Activated CD4-positive, alpha-beta T cell treated with anti-CD3 and anti-CD28 coated beads for 36 hours (primary cell): ENCODE measurements at places on chromosomes 12 and 14. TPM values are rescaled to one million over a fixed set of nuclear protein-coding genes. Genes with fewer than 3 reads are reported as not detected.

GRCh38 chr12:101566318-101566717 lies 28.5 kb upstream of the MYBPC1 start:
- peak; percentile 47 for DNase-seq

- no peak for DNase-seq
Measured at GRCh38 chr12:120206228-120206627, 5.3 kb upstream of the RPLP0 start.

DNA sequence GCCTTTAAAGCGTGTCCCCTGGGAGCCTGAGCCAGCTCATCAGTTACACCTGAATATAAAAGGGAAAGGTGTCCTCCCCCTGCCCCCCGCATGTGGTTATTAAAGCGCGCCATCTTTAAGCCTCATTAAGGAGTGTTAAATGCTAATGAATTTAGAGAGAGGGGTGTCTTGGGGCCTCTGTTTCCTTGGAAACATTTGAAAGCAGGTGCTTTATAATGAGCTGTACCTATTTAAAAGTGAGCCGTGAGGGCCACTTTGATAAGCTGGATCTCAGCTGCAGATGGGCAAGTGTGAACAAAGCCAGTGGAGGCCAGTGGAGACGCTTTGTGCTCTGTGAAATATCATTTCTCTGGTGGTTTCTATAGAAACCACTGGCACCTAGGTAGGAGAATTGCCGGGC lies 84.0 kb downstream of the BEGAIN start:
- DNase-seq = no peak

DNA sequence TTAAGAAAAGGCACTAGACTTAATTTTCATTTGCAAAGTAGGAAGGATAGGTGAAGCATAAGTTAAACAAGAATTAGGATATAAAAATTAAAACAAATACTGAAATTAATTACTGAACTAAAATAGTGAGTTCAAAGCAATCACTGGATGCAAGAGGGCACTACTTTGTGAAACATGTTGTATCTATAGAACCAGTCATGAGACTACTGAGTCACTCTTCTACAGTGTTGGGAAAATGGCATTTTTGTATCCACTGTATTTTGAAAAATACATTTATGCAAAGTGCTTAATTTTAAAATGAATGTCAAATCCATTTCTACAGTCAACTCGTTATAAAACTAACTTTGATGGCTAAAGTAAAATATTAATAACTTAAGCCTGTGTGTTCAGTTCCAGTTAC lies 47.9 kb downstream of the SEL1L start:
- DNase-seq = no peak

- DNase-seq = no peak
Measured at GRCh38 chr12:27305673-27306456, 26.8 kb upstream of the BMAL2 start.

- no peak for DNase-seq
Measured at GRCh38 chr14:37900561-37900960, 305.1 kb downstream of the TTC6 start.

DNA sequence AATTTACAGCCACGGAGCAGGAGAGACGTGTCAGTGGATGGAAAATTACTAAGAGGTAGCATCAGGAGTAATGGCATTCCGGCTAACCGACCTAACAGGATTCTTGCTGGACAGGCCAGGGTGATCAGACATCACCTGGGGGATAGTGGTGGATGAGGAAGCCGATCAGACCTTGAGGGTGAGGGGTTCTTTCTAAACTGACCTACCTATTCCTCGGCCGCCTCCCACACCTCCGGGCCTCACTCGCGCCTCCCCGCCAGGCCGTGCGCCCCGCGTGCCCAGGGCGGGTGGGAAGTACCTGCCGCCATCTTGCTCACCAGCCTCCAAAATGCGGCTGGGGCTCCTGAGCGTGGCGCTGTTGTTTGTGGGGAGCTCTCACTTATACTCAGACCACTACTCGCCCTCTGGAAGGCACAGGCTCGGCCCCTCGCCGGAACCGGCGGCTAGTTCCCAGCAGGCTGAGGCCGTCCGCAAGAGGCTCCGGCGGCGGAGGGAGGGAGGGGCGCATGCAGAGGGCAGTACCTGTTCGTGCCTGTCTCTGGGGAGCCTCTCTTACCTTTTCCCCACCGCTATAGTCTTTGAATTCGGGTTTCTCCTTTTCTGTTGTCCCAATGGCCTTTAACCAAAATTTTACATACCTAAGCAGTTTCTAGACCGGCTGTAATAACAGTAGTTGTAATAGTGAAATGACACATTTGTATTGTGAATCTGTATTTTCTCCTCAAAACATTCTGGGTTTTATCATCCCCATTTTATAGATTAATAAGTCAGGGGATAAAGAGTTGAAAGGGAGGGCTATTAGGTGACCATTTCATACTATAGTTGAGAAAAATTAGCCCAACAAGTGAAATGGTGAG lies at the start of gene TMPRSS12:
Gene TMPRSS12, plus strand, starts transcription at position 290 of the 857 bp plus-strand sequence. Its CDS starts 39 bp downstream, at position 329.
- DNase-seq = peak; percentile 13

The AQP2 gene
- not detected for total RNA-seq

DNA sequence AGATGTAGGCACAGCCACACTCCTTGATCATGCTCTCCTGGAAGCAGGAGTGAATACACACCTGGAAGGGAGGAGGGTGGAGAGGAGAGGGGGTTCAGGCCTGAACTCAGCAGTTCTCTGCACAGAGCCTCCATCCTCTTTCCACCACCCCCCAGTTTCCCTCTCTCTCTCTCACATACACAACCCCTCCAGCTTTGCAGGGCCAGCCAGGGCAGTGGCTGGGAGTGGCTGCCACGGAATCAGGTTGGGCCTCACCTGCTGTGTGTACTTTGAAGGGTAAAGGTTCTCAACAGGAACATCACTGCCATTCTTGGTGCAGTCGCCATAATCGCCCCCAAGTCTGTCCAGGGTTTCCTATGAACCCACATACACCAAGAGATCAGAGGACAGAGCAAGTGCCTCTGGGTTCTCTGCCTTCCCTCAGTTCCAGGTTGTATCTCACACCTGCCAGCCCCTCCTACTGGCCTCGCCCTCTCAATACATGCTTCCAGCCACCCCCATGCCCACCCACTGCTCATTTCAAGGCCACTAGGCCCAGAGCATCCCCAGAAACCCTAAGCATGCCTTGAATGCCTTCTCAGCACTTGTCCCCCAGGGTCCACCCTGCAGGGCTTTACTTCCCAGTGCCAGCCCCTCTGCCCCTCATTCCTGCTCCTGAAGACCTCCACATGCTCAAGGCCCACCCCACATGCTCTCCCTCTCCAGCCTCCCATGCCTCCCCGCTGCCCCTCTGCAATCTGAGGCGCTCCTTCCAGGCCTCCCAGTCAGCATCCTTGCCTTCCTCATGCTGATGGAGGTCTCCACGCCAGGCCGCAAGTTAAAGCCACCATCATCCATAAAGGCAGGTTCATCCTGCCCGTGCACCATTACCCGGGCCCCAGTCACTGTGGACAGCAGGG lies 12.9 kb upstream of the TNFRSF1A start:
- DNase-seq = no peak

The DDIT3 gene
- total RNA-seq = 32.2 TPM

DNA sequence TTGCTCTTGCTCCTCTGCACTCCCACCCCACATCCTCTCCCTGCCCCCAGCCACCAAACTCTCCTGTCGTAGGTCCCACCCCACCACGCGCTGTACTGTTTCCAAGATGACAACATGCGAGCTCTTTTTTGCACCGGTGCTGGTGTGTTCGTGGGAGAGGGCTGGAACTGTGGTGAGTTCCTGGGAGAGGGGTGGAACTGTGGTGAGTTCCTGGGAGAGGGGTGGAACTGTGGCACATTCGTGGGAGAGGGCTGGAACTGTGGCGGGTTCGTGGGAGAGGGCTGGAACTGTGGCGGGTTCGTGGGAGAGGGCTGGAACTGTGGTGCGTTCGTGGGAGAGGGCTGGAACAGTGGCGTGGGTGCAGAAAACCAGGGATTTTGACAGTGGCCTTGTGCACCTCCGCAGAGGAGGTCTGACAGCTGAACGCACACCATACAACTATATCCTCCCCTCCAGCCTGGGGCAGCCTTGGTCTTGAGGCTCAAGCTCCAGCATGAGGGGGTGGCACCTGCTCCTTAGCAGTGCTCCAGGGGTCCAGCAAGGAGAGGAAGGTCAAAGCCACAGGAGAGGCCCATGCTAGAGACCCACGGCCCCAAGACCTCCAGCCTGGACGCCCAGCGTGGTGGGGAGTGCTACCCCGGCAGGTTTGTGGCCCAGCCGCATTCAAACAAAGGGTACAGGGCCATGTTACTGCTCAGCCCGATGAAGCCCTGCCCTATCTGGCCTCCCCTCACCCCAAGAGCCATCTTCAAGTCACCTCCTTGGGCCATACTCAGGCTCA lies 50.1 kb downstream of the ACTN1 start:
- peak; percentile 30 for DNase-seq

The BHLHE41 gene
- total RNA-seq = not detected

The TBX3 gene
- total RNA-seq = not detected

The RITA1 gene
- 23.4 TPM for total RNA-seq

DNA sequence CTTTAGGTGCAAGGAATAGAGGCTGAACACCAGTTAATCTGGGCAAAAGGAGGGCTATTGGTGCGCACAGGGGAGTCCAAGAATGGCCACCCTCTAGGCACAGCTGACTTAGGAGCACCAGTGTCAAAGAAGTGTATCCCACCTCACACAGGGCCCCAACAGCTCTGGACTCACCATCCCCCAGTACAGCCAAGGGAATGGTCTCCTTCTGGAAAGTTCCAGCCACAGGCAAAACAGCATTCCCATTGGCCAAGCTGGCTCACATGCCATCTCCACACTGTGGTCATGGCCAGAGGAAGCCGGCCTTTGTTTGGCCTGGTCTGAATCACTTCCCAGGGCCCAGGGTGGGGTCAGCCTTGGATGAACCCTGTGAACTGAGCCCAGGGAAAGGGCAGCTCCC lies 120.1 kb downstream of the DICER1 start:
- no peak for DNase-seq

- DNase-seq = no peak
Measured at GRCh38 chr12:79424109-79424721, 266.5 kb downstream of the PAWR start.

GRCh38 chr12:66500091-66500490 lies 178.8 kb downstream of the GRIP1 start:
- no peak for DNase-seq

The CDH24 gene
- total RNA-seq = 0.82 TPM

The GPR84 gene
- 0.98 TPM for total RNA-seq

DNA sequence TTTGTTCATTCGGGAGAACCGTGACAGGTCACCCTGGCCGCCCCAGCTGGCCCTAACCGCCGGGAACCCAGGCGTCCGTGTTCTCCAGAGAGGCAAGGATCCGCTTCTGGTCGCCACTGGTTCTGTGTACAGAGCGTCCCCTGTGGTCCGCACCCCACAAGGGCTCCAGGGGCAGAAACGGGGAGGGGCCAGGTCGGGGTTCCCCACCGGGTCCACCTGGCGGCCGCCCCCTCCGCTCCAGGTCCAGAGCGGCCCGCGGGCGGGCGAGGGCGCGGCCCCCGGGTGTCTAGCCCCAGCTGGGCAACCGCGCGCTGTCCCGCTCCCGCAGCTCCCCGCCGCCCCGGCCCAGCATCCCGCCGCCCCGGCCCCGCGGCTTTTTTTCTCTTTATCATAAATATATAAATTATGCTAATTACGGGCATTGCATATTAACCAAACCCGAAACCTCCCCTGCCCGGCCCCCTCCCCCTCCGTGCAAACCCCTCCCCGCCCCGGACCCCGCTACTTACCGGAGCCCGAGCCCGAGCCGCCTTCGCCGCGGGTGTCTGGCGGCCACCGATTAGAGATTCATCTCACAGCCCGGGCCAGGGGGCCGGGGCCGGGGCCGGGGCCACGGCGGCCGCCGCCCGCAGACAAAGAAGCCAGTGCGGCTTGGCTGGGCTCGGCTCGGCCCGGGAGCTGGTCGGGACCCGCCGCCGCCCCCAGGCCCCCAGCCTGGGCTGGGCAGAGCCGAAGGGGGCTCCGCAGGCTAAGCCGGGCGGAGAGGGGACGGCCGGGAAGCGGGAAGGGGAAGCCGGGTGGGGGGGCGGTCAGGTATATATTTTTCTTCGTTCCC lies 512 bp downstream of the POU6F1 start:
- DNase-seq = peak; percentile 64

GRCh38 chr12:51419425-51420193 lies 5.0 kb upstream of the SLC4A8 start:
- no peak for DNase-seq

- no peak for DNase-seq
Measured at GRCh38 chr12:3951380-3952135, 78.4 kb upstream of the PARP11 start.

DNA sequence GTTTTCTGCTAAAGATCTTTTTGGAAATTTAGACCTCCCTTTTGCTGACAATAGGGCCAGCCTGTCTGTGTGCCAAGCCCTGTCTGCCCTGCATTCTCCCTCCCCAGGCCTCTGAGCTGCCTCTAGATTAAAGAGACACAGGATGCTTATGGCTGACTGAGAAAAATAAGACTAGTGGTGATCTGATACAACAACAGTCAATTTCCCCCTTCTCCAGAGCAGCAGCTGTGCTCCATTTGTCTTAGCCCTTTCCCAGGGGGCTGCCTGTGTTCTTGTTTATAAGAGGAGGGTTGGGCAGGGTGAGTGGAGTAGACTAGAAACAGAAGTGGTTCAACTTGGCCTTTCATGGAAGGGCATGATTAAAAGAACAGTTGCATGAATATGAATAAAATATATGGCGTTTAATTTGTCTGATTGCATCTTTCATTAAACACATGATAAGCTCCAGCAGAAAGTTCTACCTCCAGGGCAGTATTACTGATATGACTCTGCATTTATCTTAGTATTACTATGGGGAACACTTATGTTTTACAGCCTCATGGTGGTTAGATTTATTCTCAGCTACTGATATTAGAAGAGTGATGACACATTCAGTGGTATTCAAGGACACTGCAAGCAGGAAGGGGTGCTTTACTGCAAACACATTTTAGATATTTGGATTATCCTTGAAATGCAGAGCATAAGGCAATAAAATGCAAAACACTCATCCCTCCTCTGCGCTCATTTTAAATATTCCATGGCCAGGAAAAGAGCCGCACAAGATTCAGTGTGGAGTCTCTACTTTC lies 150.2 kb upstream of the CLEC14A start:
- DNase-seq = no peak

DNA sequence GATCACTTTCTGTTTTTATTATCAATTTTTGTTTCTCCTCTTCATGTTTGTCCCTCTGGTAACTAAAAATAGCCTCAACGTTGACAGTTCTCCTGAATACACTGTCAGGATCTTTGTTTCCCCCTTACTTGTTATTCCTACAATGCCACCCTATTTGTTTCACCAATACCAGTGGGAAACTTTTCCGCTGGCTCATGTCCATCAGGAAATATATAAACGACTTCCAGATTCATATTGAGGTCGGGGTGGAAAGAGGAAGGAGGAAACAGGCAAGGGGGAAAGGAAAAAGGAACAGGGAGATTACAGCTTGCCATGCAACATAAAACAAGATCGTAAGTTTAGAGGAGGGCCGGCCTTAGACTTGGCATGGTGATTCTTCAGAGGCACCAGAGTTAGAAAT lies 61.7 kb downstream of the BTBD7 start:
- no peak for DNase-seq

- DNase-seq = peak; percentile 80
Measured at GRCh38 chr12:51269174-51270066, 795 bp downstream of the SMAGP start.

The FOXG1 gene
- total RNA-seq = not detected

DNA sequence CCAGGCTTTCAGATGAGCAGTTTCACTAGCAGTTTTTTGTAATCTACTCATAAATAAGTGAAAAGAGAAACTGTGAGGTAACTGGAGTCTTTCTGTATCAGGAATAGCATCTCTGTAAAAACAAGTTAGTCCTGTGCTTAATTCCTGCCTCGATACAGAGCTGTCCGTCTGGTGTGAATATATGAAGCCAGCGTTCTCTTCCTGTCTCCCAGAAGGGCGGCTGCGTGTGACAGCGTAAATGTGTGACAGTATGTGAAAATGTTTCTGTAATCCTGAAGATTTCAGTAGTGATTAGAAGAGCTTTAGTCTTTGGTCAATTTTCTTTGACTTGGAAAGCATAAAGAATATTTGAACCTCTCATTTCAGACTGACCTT lies 150.3 kb downstream of the FBXL14 start:
- no peak for DNase-seq
